Karpas-422 (cell line): ENCODE measurements at places on chromosomes 5 and 9.

DNA sequence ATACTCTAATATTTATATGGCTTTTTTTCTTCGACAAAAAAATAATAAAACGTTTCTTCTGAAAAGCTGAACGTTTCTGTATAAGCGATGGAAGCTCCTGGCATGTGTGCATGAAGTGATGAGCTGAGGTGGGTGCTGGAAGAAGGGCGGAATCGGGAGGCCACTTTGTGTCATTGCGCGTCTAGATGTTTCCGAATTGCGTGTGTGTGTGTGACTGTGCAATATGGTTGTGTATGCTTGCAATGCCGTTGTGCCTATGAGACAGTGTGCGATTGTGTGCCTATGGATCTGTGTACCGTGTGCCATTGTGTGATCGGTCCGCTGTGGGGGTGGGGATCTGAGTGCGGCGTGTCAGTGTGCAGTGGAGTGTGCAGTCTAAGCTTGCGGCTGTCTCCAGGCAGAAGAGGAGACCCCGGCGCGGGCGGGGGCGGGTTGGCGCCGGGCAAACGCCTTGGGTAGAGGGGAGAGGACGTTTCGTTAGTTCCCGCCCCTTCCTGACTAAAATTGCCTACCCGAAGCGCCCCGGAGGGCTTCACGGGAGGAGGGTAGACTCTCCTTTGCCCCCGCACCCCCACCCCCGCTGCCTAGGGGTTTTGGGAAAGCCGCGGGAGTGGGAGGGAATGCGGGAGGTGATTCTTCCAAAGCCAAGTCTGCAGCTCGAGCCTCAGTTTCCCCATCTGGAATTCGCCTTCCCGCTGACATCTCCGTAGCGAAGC, 24.2 kb downstream of the PCDHGC5 start:
- H3K4me3 ChIP-seq = peak overlapping the region; percentile 54
- H3K27me3 ChIP-seq = no peaks in the 10 kb centered on the region
- H3K36me3 ChIP-seq = peaks cover 15% of the 10 kb centered on the region
- peak overlapping the region; percentile 100 for H3K27ac ChIP-seq

DNA sequence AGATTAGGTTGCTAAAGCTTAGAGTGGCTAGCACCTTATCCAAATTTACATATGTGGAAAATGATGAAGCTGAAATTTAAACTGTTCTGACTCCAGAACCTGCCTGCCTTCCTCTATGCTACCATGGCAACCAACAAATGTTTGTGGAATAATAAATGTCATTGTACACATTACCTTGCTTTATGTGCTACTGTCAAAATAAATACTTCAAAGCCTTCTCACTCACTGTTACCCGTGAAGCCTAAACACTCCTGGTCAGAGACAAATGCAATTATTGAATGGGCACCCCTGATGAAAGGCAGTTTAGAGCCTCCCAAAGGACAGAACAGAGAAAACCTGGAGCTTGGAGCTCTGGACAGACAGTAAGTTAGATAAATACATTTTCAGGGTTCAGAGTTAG, 158.6 kb downstream of the FAM114A2 start:
- no peaks in the 10 kb centered on the region for H3K27me3 ChIP-seq
- no peak overlapping the region for H3K4me3 ChIP-seq
- DNase-seq = no peak
- no peaks in the 10 kb centered on the region for H3K36me3 ChIP-seq
- no peaks in the 10 kb centered on the region for H3K4me1 ChIP-seq

- no peaks in the 10 kb centered on the region for H3K36me3 ChIP-seq
- no peak overlapping the region for H3K4me3 ChIP-seq
- H3K4me1 ChIP-seq = no peaks in the 10 kb centered on the region
- no peaks in the 10 kb centered on the region for H3K27me3 ChIP-seq
These were observed 220.8 kb downstream of the PRR16 start for GRCh38 chr5:120684749-120685415.

DNA sequence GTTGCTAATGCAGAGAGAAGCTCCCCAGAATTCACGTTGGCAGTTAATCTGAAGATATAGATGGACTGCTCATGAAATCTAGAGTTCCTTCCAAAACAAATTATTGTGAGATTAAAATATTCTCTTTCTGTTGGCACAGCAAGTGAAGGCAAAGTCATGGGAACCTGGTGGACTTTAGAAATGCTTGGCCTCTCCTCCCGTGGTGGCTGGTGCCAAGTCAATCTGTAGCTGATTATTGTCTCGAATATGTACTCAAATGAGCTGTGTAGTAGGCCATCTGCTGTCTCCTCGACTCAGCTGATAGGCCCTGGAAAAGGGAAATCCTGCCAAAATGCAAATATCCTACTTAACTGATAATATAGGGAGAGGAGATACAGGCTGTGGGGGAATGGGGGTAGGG, 69.3 kb downstream of the DAPK1 start:
- no peak for DNase-seq
- H3K4me1 ChIP-seq = no peaks in the 10 kb centered on the region
- no peak overlapping the region for H3K4me3 ChIP-seq
- H3K36me3 ChIP-seq = no peaks in the 10 kb centered on the region
- no peaks in the 10 kb centered on the region for H3K27me3 ChIP-seq
- no peak overlapping the region for H3K27ac ChIP-seq
